Thoracic aorta endothelial cell (primary cell): ENCODE measurements at places on chromosomes 4 and X. TPM values are rescaled to one million over a fixed set of nuclear protein-coding genes. Genes with fewer than 3 reads are reported as not detected.

SRPK3 gene
- not detected in 2 replicates for total RNA-seq

TBCK gene
- total RNA-seq = 43.4 and 45.1 TPM in 2 replicates

DRP2 gene
- total RNA-seq = 0.80 and 1.0 TPM in 2 replicates

IL1RAPL2 gene
- not detected in 2 replicates for total RNA-seq

UGT2B15 gene
- total RNA-seq = not detected in 2 replicates

IL13RA1 gene
- 57.3 and 62.5 TPM in 2 replicates for total RNA-seq

MAGED4B gene
- total RNA-seq = 1.2 and 7.1 TPM in 2 replicates

ADH1B gene
- 0.14 TPM in 1 of 2 replicates, not detected in the other for total RNA-seq

GNRHR gene
- total RNA-seq = not detected in 2 replicates

RASSF6 gene
- total RNA-seq = under 0.01 TPM in 1 of 2 replicates, not detected in the other

KLHL4 gene
- total RNA-seq = 33.7 and 38.3 TPM in 2 replicates

ITM2A gene
- total RNA-seq = 40.1 and 57.7 TPM in 2 replicates

INPP4B gene
- total RNA-seq = 2.9 and 5.3 TPM in 2 replicates

FSTL5 gene
- total RNA-seq = 0.07 TPM in 1 of 2 replicates, not detected in the other

MAP3K15 gene
- total RNA-seq = 0.13 and 0.14 TPM in 2 replicates

SLC10A3 gene
- total RNA-seq = 17.3 and 18.7 TPM in 2 replicates

HDX gene
- 12.1 and 13.4 TPM in 2 replicates for total RNA-seq

F9 gene
- total RNA-seq = not detected in 2 replicates

GPAT3 gene
- 8.5 and 24.8 TPM in 2 replicates for total RNA-seq

DIAPH2 gene
- total RNA-seq = 56.9 and 58.4 TPM in 2 replicates

DCAF12L1 gene
- 0.27 and 2.2 TPM in 2 replicates for total RNA-seq

UBA1 gene
- 218 and 311 TPM in 2 replicates for total RNA-seq

HTR2C gene
- not detected in 2 replicates for total RNA-seq
